Naive thymus-derived CD8-positive, alpha-beta T cell (primary cell): ENCODE measurements at places on chromosomes 7 and 10.

- DNase-seq: no peak
Observed at GRCh38 chr7:133364959-133365690, 112.2 kb downstream of the EXOC4 start.

DNA sequence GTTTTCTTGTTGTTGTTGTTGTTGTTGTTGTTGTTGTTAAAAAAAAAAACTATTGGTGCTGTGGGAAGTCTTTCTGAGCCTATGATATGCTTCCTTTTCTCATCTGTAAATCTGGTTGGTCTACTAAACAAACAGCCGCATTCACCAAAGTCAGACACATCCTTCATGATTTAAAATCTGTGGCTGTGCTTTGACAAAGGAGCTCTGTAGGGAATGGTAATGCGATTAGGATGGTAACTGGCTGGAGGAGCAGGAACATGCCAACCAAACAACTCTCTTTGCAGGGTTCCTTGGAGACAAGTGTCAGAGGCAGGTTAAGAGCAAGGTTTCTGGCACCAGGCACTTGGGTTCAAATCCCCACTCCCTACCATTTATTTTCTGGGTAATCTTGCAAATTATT lies 14.9 kb upstream of the SP4 start:
- DNase-seq: no peak

GRCh38 chr7:134480730-134481129 lies 21.8 kb upstream of the AKR1B1 start:
- no peak for DNase-seq

- DNase-seq: no peak
Observed at GRCh38 chr10:30383356-30383755, 34.3 kb upstream of the MTPAP start.

GRCh38 chr10:75495434-75496190 lies 64.2 kb downstream of the LRMDA start:
- DNase-seq: no peak

GRCh38 chr7:152699079-152699478 lies 23.1 kb upstream of the XRCC2 start:
- DNase-seq: no peak

- no peak for DNase-seq
Observed at GRCh38 chr7:137753948-137754851, 92.6 kb downstream of the DGKI start.

GRCh38 chr7:104800307-104800706 lies 213.7 kb upstream of the KMT2E start:
- no peak for DNase-seq

GRCh38 chr10:72027498-72027897 lies 60.9 kb downstream of the SPOCK2 start:
- no peak for DNase-seq

DNA sequence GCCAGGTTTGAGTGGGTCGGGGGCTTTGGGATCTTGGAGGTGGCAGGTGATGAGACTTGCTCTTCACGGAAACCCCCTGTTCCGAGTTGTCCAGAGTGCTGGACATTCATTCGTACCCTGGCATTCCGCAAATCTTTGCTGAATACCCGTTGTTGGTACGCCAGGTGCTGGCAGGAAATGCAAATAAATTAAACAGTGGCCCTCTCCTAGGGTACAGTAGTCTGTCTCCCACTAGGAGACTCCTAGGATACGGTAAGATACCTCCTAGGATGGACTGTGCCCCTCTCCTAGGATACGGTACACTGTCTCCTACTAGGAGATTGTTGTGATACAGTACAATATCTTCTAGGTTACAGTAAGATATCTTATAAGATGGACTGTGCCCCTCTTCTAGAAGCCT lies 544 bp downstream of the SEC23IP start:
- DNase-seq: no peak

- DNase-seq: no peak
Observed at GRCh38 chr10:1323951-1324350, 267.8 kb downstream of the WDR37 start.

GRCh38 chr10:22230158-22230833 lies 12.5 kb upstream of the EBLN1 start:
- peak; percentile 25 for DNase-seq

DNA sequence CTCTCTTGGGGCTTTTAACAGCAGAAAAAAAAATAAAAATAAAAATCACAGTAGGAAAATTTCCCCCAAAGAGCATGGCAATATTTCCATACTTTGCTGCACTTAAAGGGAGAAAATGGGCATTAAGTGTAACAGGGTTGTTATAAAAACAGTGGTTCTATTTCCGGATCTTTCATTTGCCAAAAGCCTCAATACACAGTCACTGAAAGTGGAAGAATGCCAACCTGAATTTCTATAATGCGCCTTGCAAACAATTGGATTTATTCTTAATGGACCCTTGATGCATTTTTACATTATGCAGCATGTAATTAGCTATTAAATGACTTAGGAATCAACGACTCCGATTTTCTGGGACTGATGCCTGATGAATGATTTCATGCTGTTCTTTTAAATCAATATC lies 127.6 kb upstream of the NANOS1 start:
- DNase-seq: no peak

DNA sequence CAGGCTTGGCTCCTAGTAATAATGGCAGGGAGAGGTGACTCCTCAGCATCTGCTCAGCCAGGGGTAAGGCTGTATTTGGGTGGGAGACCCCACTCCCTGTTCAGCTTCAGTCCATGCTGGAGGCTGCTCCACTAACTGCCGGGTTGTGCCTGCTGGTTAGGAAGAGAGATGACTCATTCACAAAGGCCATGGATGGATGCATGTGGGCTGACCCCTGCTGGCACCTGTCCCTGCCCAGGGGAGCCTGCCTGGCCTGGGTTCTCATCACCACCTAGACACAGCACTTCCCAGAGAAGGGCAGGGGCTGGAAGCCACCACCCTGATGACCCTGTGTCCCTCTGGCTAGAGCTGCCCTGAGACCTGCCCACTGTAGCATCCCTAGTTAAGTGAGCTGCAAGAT lies 59.0 kb downstream of the VSTM4 start:
- DNase-seq: no peak

GRCh38 chr10:24569330-24569796 lies 154.3 kb downstream of the ARHGAP21 start:
- no peak for DNase-seq

- DNase-seq: no peak
Observed at GRCh38 chr7:43856316-43856715, 13.0 kb downstream of the MRPS24 start.

DNA sequence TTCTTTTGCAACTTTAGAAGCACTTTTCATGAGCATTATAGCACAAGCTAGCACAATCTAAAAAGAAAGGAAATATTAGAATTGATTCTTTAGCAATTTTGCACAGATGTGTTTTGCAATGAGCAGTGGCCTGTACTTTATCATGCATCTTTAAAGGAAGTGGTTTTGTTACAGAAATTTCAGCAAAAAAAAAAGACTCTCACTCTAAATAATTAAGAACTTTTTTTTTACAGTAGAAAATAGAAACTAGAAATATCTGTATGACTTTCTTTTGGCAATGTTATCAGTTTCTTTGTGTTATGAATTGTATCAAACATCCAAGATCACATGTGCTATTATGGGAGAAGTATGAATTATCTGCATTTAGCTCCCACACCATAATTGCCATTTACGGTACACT lies 195.7 kb upstream of the KLF6 start:
- no peak for DNase-seq

DNA sequence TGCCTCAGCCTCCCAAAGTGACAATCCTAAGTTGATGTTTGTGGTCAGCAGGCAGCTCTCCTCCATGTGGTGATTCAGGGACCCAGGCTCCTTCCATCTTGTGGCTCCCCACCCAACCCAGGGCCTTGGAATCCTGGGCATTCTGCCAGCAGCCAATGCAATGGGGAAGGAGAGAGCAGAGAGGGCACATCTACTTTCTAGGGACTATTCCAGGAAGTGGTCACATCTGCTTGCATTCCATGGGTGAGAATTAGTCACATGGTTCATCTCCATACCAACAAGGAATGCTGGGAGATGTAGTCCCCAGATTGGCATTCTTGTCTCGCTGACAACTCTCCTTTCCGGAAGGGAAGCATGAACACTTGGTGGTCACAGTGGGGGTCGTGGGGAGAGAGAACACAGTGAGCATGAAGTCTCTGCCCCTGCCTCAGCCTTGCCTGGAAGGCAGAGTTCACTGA lies 9.9 kb upstream of the SRRM3 start:
- no peak for DNase-seq

DNA sequence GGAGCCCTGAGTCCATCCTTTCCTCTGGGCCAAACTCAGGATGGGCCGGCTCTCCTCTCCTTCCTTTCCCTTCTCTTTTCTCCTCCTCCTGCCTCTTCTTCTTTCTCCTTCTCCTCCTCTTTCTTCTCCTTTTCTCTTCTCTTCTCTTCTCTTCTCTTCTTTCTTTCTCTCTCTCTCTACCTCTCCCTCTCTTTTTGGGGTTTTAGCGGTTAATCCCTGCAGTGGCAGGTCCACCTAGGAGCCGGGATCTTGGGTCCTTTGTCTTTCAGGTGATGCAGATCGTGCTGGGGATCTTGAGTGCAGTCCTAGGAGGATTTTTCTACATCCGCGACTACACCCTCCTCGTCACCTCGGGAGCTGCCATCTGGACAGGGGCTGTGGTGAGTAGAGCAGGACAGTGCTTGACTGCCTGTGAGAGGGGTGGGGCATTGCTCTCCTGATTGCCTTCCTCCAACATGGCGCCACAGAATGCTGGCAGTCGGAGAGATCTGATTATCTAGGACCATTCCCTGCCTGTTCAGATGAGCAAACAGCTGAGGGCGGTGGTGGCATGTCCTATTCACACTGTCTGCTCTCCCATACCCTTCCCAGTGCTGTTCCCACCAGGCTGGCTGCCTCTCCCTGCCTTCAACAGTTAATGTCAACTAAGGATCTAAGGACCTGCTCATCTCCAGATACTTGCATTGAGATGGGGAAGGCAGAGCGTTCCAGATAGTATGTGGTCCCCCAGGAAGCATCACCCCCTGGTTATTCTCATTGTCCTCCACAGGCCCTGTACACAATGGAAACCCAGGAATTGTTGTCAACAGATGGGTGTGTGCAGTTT lies 1.6 kb downstream of the TMEM176A start:
- no peak for DNase-seq

GRCh38 chr7:145331076-145331475 lies 495.2 kb upstream of the TPK1 start:
- no peak for DNase-seq

DNA sequence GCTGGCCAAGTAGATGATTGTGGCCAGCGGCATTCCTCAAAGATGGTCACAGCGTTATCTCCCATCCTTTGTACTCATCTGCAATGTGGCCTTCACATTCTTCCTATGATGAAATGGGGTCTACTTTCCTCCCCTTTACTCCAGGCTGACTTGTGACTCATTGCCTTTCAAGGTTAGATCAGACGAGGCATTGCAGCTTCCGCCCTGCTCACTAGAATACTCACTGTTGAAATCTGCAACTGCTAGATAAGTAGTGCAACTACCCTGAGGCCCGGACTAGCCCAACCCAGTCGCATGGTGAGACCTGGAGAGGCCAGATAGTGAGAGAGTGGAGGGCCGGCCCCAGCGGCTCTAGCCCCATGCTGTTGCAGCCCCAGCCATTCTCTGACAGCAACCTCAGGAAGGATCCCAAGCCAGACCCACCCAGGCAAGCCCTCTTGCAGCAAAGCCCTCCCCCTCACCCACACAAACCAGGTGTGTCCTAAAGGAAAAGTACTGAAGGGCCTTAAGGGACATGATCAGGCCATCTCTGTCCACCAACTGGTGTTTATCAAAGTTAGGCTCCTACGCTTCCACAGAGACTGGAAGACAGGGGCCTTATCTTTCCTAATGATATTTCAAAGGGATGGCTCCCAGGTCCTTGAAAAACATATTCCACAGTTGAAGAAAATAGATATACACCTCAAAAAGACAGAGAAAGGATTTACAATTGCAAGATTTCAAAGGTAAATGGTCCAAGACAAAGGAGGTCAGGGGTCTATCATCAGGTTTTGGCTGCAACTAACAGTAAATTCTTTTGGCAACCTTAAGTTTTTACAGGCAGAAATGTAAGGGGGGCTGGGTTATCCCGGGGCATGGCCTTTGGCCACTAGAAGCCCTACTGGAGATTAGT lies 107.2 kb upstream of the TRIM24 start:
- DNase-seq: no peak

- DNase-seq: no peak
Observed at GRCh38 chr10:116699471-116700150, 42.8 kb downstream of the HSPA12A start.

- no peak for DNase-seq
Observed at GRCh38 chr7:78770422-78771410, 682.8 kb downstream of the MAGI2 start.

DNA sequence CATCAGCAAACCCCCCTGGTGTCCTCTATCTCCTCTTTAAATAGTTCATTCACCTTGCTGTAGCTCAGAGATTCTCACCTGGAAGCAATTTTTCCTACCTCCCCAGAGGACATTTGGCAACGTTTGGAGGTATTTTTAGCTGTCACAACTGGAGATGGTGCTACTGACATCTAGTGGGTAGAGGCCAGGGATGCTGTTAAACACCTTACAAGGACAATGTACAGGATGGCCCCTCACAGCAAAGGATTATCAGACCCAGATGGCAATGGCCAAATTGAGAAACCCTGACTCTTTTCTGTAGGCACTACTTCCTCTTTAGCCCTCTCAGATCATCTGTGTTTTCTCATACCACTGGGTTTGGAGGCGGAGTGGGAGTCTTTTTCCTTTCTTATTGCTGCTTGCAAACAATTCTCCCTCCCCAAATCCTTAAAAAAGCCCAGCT lies 13.2 kb upstream of the TRA2A start:
- no peak for DNase-seq

DNA sequence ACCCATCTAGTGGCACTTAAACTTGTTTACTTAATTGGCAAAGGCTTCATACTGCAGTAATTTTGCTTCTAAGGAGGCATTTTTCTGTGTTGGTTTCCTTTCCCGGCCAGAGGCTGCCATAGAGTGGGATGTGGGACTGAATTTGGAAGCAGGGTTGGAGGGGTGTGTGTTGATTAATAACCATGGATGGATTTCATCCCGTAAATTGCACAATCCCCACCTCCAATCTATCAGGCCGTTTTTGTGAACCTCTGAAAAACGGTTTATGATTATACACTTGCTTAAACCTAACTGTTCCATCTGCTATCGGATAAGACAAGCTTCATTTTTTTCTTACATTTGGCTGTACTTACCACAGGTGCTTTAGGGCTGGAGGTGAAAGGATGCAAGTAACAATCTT lies 1.3 kb downstream of the TMEM60 start:
- DNase-seq: no peak

DNA sequence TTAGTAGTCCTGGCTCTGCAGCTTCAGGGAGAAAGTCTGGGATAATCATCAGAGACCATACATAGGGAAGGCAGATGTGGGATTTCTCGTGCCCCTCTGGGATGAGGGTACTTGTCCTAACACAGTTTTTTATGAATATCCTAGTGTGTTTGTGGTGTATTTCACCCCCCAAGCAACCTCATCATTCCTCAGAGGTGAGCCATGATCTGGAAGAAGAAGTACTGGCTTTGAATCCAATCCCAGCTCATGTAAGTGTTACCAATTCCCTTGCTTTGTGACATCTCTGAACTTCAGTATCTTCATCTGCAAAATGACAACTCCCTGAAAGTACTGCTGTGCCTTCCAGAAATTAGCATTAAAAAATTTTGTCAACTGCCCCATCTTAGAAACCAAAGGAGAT lies 347.5 kb upstream of the ZMIZ1 start:
- DNase-seq: no peak

- no peak for DNase-seq
Observed at GRCh38 chr7:135827391-135827790, 78.8 kb upstream of the FAM180A start.

- DNase-seq: no peak
Observed at GRCh38 chr7:43490016-43490415, 92.9 kb upstream of the STK17A start.
